ENCODE measurements at places on chromosomes 5 and 9.

- DNase-seq, result no peak
These were observed 75.5 kb upstream of the PRRC1 start for GRCh38 chr5:127441799-127442484.

DNA sequence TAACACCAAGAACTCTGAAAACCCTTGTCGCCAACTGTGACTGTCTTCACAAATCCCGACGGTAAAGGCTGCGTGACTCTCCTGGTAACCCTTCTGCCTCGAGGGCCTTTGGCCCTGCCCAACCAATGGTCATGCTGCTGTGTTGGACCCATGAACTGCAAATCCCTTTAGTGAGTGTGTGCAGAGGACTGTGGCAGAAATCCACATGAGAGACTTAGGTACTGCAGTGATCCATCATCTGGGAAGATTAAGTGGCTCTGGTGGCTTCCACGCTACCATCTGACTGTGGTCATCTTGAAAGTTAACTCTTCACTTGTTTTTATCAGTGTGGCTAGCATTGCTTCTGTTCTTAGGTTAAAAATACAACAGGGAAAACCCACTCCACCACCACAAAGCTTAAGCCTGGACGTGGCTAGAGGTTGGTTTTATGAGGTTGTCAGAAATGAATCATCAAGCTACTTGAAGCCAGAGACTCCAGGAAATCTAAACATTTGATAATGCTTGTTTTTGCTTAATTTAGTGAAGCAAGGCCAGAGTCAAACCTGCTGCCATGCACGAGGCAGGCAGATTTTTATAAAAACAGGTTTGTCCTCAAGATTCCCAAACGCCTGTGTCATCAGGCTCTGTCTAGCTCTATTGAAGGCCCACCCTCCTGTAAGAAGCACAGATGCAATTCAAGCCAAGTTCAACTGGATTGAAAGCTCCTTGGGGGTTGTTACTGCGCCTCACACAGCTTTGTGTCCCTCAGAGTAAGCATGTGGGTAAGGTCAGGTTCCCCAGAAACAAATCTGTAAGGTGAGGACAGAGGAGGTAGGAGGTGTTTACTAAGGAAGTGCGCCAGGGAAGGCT is 52.7 kb upstream of the ERCC6L2 start:
- DNase-seq, result no peak

- DNase-seq, result no peak
These were observed 360.1 kb downstream of the KDM4C start for GRCh38 chr9:7117676-7118561.

GRCh38 chr9:132244582-132245455 is 83.0 kb downstream of the NTNG2 start:
- no peak for DNase-seq

DNA sequence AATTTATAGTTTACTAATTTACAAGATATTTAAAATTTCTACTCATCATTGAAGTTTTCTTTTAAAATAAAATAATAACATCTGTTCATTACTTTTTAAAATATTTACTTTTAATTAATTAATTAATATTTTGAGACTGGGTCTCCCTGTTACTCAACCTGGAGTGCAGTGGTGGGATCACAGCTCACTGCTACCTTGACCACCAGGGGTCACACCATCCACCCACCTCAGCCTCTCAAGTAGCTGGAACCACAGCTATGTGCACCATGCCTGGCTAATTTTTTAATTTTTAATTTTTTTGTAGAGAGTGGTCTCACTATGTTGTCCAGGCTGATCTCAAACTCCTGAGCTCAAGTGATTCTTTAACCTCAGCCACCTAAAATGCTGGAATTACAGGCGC is 1013.6 kb downstream of the CDH9 start:
- DNase-seq, result no peak

GRCh38 chr9:12849486-12850003 is 74.7 kb downstream of the LURAP1L start:
- DNase-seq, result no peak

DNA sequence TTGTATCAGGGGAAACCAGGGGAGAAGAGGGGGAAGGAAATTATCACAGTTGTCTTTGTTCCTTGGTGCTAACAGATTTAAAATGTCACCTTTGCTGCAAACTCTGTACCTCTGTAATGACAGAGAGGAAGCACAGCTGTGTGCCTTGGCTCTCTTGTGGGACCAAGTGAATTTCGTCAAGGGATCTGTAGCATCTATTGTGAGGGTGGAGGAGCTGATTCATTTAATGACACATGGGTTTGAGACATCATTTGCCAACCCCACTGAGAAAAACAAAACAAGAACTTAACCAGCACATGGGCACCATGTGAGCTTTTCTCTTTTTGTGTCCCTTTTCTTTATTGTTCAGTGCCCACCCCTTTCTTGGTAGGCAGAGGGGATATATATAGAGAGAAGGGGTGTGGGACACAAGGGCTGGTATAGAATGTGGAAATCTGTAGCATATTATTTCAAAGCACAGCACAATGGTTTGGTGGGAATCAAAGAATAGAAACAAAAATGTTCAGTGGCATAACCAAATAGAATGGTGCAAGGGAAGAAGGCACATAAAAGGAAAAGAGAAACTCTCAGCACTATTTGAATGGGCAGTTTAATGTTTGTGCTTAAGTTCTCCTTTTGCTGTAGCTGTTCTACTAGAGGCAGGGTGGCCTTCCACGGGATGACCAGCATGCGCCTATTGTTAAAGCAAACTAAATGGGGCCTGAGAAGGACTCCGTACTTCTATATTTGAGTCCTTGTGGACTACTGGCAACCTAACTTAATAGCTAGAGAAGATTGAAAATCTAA is 63.3 kb downstream of the LIX1 start:
- no peak for DNase-seq

- no peak for DNase-seq
These were observed 42.2 kb downstream of the FGD3 start for GRCh38 chr9:92989561-92989960.

DNA sequence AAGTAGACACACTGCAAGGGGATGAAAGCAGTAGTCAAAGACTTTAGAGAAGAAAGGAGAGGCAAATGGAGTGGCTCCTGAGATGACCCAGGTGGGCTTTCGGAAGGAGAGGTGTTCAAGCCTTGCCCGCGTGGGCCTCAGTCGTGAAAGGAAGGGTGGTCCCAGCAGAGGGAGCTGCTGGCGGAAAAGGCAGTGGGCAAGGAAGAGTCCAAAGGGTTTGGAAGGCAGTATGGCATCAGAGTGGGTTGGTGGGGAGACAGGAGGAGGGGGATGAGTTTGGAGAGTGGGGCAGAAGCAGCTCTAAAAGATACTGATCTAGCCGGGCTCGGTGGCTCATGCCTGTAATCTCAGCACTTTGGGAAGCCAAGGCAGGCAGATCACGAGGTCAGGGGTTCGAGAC is 165.4 kb downstream of the GOLPH3 start:
- DNase-seq, result no peak

- DNase-seq, result peak; percentile 10
These were observed 13.6 kb downstream of the OTULINL start for GRCh38 chr5:14595189-14595588.

Measured in activated effector memory CD4-positive, alpha-beta T cell treated with Interleukin-2 at 50 U/mL for 16 hours (primary cell).